ENCODE measurements at places on chromosomes 16 and 17. TPM values are rescaled to one million over a fixed set of nuclear protein-coding genes. Genes with fewer than 3 reads are reported as not detected.
A peak's percentile ranks its signal among the peaks of the same experiment; 100 is the strongest.

Gene TMEM204
- 23.1 TPM for total RNA-seq

Gene OVCA2
- 31.8 TPM for total RNA-seq

Gene MRPS34
- total RNA-seq, result 87.7 TPM

Gene CXCL16
- 92.6 TPM for total RNA-seq

Gene CACNG1
- not detected for total RNA-seq

Gene USB1
- total RNA-seq, result 42.4 TPM

Gene HS3ST3A1
- 0.49 TPM for total RNA-seq

Gene EFCAB5
- total RNA-seq, result not detected

Gene LLGL2
- total RNA-seq, result 477 TPM

Gene KRT25
- total RNA-seq, result not detected

Gene SLC5A10
- total RNA-seq, result not detected

Gene SULT1A2
- 1.1 TPM for total RNA-seq

Gene RAB37
- 5.1 TPM for total RNA-seq

Gene TP53TG3
- not detected for total RNA-seq

Gene RAMP2
- total RNA-seq, result 22.7 TPM

Gene KRT222
- total RNA-seq, result 12.7 TPM

DNA sequence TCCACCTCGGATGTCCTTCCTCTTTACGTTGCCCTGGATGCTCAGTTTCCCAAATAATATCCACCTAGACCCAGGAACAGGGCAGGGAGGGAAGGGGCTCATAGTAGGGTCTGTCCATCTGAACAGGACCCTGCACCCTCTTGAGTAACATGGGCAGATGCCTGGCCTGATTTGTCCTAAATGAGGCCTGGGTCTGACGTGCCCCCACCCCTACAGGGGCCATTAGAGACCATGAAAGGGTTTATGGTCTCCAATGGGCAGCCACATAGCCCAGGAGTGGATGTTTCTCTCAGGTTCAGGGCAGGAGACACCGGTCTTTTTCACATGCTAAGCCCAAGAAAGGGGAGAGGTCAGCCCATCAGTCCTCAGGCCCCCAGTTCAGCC lies 6.8 kb downstream of the CACNG1 start:
- no peak for DNase-seq

DNA sequence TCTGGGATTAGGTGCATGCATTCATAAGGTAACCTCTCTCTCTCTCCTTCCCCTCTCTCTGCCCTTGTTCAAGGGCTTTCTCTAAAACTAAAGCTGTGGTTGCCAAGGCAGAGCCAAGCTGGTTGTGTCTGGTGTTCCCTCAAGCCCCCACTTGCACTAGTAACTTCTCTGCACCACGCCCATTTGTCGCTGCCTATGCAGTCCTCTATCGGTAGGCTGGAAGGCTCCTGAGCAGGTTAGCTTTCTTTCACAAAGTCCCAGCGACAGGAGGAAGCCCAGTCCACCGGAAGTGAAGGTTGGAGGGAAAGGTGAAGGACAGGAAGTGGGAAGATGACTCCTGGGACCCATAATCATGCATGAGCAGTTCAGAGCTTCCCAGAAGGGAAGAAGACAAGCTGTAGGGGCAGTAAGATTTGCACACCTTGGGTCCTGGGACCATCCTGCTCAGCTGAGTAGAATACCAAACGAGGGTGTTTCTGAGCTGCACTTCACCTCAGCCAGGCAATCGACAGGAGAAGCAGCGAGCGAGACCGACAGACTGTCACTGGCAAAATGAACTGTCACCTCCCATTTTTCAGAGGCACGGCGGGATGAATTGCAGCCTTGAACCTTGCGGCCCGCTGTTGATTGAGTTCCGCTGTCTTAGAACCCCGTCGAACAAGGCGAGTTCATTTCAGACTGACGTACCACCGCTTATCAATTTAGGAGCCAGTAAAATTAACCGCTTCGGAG lies 14.7 kb upstream of the SKAP1 start:
- DNase-seq, result no peak

- no peak for DNase-seq
Measured at GRCh38 chr17:69857412-69857835, 217.6 kb upstream of the KCNJ16 start.

GRCh38 chr17:81189670-81190530 lies 23.9 kb upstream of the AATK start:
- no peak for DNase-seq

GRCh38 chr16:76696876-76697275 lies 419.7 kb downstream of the CNTNAP4 start:
- no peak for DNase-seq

- peak; percentile 18 for DNase-seq
Measured at GRCh38 chr16:50925758-50926357, 184.0 kb downstream of the CYLD start.

- DNase-seq, result no peak
Measured at GRCh38 chr16:75127713-75128415, 11.3 kb upstream of the LDHD start.

DNA sequence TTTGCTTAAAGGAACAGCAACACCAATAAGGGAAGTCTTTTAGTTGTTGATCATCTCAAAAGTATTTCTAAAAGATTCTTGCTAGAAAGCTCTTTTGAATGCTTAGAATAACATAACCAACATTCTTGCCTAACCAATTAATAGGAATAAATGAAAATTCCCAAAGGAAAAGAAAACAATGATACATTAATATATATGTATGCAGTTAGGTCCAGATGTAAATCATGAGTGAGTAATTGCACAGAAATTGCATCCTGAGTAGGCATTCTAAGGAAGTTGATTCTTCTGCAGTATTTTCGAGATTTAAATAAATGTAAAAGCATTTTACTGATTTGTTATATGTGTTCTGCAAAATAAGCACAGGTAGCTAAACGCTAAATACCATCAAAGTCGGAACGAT lies 22.1 kb downstream of the COX10 start:
- DNase-seq, result no peak

DNA sequence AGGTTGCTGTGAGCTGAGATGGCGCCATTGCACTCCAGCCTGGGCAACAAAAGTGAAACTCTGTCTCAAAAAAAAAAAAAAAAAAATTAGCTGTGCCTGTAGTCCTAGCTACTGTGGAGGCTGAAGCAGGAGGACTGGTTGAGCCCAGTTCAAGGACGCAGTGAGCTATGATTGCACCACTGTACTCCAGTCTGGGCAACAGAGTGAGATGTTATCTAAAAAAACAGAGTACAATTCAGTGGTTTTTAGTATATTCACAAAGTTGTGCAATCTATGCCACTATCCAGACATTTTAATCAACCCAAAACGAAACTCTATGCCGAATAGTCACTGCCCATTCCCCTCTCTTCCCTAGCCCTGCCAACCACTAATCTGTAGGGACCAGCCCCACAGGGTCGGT lies 25.1 kb downstream of the C16orf54 start:
- no peak for DNase-seq

- DNase-seq, result no peak
Measured at GRCh38 chr17:41437254-41437653, 3.5 kb downstream of the KRT38 start.

DNA sequence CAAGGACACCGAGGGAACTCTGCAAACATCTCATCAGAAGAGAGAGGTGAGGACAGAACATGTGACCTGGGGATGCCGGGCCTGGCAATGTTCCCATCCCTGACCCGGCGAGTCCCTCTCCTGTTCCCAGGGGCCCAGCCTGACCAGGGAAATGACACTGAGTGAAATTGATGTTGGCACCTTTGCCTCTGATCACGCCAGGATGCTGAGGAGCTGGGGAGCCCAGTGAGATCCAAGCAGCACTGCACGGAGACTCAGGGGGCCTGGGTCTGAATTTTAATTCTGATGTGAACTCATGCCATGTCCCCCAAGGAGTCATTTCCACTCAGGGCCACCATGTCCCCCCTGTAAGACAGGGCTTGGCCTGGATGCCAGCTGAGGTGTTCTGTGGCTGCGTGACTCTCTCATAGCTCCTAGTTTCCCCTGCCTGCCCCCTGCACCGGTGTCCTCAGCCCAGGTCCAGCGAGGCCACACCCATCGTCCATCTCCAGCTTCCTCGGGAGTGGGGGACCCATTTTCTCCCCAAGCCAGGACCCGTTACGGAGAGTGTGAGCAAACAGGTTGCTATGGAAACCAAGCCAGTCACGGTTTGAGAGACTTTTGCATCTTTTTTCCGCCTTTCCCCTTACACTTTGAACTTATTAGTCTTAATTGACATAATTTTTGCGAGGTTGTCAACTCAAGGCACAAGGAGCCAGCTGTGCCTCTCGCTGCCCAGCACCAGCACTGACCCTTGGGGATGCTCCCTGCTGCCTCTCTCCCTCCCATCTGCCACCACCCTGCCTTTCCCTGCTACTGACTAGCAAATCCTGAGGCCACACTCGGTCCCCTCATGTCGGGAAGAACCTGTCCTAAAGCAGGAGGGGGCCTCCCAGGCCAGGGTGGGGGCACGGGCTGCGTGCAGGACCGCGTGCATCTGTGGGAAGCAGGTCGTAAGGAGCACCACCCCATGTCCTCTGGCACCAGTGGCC lies 150.0 kb downstream of the SDK2 start:
- DNase-seq, result no peak

DNA sequence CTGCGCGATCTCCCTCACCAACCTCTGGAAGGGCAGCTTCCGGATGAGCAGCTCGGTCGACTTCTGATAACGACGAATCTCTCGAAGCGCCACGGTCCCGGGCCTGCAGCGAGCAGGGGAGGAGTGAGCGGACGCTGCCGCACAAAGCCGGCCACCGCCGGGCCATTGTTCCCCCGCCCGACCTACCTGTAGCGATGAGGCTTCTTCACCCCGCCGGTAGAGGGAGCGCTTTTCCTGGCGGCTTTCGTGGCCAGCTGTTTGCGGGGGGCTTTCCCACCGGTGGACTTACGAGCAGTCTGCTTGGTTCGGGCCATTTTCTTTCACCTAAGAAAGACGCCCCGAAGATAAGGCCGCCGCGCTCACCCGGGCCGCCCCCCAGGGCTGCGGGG lies 5.8 kb upstream of the UNK start:
- DNase-seq, result no peak

- no peak for DNase-seq
Measured at GRCh38 chr16:28250999-28251398, 39.2 kb upstream of the XPO6 start.

GRCh38 chr17:17570798-17571716 lies 20.5 kb downstream of the PEMT start:
- no peak for DNase-seq

DNA sequence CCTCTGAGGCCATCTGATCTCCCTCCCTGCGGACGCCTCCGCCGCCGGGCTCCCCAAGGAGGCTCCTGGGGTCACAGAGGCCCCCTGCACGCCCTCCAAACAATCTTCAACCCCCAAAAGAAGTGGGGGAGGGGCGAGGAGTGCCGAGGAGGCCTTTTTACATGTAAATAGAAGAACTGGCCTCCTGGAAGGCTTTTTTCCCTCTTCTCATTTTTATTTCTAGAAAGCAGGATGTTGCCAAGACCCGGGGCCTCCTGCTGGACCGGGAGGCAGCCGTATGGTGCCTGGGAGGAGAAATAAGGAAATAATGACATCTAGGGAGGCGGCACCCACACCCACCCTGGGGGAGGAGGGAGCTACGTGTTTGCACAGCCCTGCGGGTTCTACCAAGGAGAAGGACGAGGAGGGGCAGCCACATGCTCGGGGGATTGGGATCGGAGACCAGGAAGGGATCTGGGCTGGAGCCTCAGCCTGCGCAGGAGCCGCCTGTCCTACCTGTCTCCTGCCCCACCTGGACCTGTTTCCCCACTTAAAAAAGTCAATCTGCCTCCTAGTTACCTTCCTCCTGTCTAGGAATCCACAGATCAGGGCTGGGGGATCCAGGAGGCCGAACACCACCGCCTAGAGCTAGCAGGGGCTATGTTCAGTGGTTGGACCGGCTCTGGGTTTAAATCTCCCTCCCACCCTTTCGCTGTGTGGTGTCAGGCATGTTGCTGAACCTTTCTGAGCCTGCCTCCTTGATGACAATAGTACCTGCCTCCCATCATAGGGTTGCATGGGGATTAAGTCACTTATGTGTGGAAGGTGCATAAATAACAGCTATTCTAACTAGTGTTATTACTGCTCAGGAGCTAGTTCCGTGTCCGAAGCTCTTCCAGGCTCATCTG lies 175.7 kb upstream of the GSE1 start:
- DNase-seq, result peak; percentile 58

DNA sequence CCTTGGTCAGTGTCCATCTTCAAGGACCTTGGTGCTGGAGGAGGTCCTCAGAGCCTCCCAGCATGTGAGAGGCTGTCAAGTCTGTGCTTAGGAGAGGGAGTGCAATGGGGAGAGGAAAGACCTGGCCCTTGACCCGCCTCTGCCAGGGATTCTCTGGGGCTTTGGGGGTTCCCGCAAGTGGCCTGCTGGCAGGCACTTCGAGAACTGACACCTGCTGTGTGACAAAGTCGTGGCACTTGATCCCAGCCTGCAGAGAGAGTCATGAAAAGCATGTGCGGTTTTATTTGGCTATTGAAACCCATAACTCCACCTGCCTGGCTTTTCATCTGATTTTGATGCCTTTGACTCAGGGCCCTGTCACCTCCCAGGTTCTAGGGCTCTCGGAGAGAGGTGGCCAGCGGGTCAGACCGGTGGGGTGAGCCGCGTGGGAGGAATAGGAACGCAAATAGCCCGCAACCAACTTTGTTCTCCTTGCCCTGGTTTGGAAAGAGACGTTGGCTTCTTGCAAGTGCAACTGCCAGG lies 42.8 kb upstream of the GSE1 start:
- DNase-seq, result no peak

DNA sequence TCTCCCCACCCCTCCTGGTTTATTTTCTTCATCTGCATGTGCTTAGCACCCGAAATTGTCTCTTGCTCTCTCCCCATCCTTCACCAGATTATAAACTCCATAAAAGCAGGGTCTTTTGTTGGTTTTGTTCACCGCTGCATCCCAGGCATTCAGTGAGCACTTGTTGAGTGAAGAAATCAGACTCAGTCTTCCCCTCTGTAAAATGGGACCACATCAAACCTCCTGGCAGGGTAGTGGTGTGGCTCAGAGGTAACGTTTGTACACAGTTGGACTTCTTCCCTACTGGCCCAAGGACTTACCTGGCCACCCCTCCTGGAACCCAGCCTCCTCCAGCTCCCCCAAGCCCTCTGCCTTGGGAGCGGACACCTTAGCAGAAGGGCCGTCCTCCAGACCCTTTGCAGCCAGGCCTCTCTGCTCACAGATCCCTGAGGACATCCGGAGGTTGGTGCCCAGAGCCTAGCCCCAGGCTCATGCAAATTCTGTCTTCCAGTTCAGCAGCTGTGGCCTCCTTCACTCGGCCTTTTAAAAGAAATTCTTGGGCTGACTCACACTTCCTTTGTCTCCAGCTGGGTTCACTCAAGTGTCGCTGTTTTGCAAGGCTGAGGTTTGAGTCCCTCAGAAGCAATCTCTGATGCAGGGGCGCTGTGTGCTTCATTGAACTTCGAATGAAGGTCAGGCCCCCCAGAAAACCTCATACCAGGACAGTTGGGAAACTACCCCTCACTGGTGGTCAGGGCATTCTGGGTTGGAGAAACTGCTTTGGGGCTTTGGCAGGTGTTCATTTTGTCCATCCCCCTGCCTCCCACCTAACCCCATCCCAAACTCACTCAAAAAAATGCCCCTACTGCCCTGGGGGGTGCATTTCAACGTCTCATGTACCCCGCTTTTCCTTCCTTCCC lies 16.8 kb upstream of the RMI2 start:
- peak; percentile 75 for DNase-seq

GRCh38 chr17:47693731-47694580 lies at the start of gene TBKBP1:
TSS of gene TBKBP1 (plus strand) at chr17:47694161. CDS start at chr17:47696113, 1,952 bp downstream.
- DNase-seq, result no peak
